ENCODE measurements at places on chromosomes 5 and 9. TPM values are rescaled to one million over a fixed set of nuclear protein-coding genes. Genes with fewer than 3 reads are reported as not detected.

Gene RANBP3L
- polyA plus RNA-seq: not detected

Gene SHISAL2B
- polyA plus RNA-seq: not detected

Gene ECM2
- polyA plus RNA-seq: not detected

Gene PITX1
- polyA plus RNA-seq: not detected

Gene SPINK7
- not detected for polyA plus RNA-seq

Gene WNT8A
- not detected for polyA plus RNA-seq

Gene LRSAM1
- 4.4 TPM for polyA plus RNA-seq

Gene PCDHGA9
- polyA plus RNA-seq: not detected

All from immature natural killer cell (primary cell).